HuH-7 (cell line): ENCODE measurements at places on chromosomes 11 and 22.

DNA sequence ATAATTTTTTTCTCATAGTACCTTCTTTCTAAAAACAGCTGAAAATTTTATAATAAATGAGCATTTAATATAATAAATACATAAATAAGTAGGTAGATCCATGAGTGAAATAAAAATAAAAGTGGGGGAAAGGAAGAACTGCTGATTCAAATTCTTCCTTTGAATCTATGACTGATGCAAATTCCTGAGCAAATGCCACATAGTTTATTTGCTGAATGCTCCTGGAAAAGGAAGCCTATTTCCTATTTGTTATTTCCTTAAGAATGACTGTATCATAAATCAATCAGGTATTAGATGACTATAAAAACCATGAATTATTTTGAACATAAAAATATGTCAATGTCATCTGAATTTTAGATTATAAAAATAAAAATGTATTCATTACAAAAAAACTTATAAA is 16.6 kb downstream of the BTBD10 start:
- DNase-seq: no peak

DNA sequence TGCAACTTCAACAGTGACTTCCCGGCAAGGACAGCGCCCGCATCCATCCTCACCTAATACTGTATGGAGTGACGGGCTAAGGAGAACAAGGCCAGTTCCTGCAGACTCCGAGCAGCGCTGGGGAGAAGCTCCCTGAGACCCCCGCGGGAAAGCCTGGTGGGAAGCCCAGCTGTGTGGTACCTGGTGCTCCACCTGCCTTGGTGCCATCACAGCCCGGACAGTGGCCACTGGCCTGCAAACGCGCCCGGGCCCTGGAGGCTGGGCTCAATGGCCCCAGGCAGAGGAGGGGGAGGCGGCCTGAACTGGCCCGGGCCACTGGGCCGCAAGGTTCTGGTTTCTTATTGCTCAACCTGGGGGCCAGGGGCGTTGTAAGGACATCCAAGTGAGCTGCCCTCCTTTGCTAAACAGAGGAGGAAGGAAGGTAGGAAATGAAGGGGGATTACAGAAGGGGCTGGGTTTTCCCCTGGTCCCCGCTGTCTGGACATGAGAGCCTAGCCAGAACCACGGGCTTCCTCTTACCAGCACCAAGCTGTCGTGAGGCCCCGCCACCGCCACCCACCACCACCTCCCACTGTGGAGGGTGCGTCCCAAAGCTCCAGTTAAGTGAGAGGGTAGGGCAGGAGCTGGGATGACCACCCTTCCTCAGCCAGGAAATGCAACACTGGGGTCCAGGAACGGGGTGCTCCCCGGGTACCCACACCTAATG is 8.5 kb upstream of the CDC42BPG start:
- DNase-seq: no peak

DNA sequence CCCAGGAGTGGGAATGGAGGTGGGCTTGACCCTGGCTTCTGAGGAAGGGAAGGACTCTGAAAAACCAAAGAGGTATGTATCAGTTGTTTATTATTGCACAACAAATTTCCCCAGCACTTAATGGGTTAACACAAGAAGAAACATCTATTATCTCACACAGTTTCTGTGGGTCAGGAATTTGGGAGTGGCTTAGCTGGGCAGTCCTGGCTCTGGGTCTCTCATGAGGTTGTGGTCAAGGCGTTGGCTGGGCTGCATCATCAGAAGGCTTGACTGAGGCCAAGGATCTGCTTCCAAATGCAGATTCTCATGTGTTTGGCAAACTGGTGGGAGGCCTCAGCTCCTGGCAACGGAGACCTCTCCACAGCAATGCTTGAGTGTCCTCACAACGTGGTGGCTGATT is 17.5 kb upstream of the SMIM38 start:
- DNase-seq: no peak

GRCh38 chr11:12137005-12137690 is 26.8 kb downstream of the MICAL2 start:
- DNase-seq: no peak

DNA sequence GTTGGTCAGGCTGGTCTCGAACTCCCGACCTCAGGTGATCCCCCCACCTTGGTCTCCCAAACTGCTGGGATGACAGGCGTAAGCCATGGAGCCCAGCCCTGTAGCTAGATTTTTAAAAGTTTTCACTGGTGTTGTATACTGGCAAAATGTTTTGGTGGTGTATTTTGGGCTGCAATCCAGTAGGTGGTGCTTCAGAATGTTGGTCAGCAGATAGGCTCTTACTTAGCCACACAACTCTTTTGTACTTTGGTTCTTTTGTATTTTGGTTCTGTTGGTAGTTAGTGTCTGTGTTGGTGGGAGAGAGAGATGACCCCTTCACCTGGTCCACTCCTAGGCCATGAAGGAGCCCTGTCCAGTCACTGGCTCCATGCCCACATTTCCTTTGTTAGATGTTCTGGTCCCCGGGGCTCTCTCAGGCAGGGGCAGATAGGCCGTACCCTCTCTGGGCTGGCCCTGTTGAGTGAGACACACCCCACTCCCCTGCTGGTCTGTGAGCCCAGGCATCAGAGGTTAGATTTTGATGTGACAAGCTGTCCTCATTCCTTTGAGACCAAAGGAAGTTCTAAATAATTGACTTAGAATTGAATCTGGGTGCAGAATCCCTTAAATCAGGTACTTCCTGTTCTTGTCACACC is 123.8 kb downstream of the DDX10 start:
- DNase-seq: peak; percentile 10

DNA sequence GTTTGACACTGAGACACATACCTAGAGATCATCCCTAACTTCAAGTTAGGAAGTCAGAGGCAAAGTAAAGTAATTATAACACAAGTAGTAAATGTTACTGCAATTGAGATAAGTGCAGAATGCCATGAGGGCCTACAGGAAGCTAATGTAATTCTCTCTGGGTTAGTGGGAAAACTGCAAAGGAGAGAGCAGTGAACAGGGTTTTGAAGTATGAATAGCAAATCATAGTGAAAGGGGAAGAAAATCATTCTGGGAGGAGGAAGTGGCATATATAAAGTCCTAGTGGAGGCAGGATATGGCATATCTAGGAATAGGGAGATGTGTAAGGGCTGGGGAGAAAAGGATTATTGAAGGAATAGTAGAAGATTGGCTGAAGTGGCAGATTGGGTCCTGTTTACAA is 27.9 kb downstream of the RNF169 start:
- DNase-seq: no peak

DNA sequence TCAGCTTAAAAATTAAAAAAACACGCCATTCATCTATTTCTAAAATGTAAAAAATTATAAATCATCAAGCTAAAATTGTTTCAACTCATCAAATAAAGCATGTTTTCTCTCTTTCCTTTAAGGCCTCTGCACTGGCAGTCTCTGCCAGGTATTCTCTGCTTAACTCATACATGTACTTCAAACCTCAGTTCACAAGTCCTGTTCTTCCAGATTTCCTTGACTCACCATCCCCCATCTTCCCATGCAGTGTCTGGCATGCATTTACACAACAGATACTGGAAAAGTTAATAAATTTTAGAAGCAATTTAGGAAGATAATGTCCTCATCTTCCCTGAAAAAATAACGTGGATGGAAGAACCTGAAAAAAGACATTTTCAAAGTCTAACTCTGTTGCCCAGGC is 32.5 kb downstream of the CSTF3 start:
- no peak for DNase-seq

GRCh38 chr22:29520851-29521250 is 32.7 kb downstream of the THOC5 start:
- no peak for DNase-seq

- DNase-seq: no peak
Measured at GRCh38 chr11:77155082-77155475, 27.0 kb downstream of the MYO7A start.

- no peak for DNase-seq
Measured at GRCh38 chr22:36838119-36839030, 21.5 kb upstream of the PVALB start.

- DNase-seq: no peak
Measured at GRCh38 chr11:68990995-68991780, 10.4 kb upstream of the MRGPRD start.

GRCh38 chr11:34271727-34272126 is 86.1 kb downstream of the ABTB2 start:
- no peak for DNase-seq

DNA sequence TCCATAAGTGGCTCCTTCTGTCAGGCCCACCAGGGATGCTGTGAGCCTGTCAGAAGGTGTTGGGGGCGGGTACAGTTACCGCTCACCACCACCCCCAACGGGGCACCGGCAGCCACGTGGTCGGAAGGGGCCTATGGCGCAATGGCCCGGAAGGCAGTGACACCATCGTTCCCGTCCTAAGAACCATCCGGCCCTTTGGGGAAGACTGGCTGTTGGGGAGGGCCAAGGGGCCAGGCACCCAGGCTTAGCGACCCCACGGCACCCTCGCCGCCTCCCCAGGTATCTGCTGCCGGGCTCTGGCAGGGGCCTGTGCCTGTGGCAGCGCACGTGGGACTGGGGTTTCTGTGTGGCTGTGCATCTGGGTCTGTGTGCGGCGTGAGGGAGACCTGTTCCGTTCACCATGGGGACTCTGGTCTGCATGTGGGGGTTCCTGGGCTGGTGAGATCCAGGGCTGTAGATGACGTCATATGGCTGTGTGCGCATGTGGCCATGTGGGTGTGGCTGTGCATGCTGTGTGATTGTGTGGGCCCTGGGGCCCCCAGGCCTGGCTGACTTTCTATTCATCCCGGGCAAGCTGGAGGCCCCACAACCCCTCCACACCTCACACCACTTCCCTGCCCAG is 717 bp downstream of the OSM start:
- no peak for DNase-seq

DNA sequence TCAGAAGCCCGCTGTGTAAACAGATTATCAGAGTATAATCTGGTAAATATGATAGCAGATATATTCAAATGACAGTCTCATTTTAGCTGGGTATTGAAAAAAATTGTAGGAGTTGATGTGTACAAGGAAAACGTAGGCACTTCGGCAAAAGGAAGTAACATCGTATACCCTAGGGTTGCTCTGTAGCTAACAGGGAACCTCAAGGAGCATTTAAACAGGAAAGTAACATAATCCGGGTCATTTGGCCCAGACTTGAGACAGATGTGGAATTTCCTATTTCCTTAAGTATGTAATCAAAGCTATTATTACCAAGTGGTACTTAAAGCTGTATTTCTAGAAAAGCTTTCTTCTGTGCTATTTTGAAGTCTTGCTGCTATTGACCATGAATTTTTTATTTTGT is 215.6 kb downstream of the DDX10 start:
- no peak for DNase-seq

DNA sequence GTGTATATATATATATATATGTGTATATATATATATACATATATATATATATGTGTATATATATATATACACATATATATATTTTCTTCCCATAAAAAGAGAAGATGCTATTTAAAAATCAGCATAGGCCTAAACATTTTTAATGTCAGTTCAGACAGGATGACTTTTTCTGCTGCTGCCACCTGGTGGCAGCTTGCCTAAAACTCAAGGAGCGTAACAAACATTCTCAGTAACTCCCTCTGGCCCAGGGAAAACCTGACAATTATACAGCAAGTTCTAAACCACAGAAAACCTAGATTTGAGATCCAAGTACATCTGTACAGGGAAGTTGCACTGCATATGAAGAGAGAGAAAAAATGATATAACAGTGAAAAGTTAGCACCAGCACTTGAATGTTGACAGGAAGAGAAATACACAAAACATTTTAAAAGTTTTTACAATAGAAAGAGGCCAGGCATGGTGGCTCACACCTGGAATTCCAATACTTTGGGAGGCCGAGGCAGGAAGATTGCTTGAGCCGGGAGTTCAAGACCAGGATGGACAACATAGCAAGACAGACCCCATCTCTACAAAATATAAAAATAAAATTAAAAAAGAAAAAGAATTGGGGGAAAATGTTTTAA is 16.6 kb downstream of the OR8A1 start:
- peak; percentile 12 for DNase-seq

DNA sequence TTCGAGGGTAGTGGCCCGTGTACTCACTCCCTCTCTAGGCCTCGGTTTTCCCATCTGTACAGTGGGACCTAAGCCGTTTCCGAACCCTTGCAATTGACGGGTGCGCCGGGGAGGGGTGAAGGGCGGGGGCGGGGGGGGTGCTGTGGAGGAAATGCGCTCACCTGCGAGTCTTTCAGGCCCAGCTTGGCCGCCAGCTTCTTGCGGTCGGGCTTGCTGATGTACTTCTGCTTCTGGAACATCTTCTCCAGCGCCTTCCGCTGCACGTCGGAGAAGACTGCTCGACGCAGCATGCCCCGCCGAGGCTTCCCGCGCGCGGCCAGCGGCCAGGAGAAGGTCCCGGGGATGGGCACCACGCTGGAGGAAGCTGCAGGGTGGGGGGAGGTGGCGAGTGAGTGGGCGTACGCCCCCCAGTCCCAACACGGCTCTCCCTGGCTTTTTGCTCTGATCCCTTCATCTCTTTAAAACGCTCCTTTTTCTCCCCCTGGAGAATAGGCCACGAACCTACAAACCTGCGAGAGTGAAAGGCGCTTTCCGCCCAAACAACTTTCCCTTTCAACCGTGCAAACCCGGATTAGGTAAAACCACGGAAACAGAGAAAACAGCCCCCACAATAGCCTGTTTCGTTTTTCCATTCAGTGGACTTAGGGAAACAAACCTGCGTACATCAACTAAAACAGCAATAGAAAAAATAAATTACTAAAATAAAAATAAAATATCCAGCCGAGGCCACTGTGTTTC is 3.2 kb downstream of the DBX1 start:
- DNase-seq: no peak

GRCh38 chr11:34637303-34637702 is 16.4 kb downstream of the EHF start:
- no peak for DNase-seq

- DNase-seq: no peak
Measured at GRCh38 chr22:22720724-22721261, 76.4 kb downstream of the GGTLC2 start.
